Activated CD8-positive, alpha-beta memory T cell treated with anti-CD3 and anti-CD28 coated beads, Interleukin-2, amount 10 ng/mL, durations not matched to agents 7 days and 5 days (primary cell): ENCODE measurements at places on chromosomes 6 and 20. TPM values are rescaled to one million over a fixed set of nuclear protein-coding genes. Genes with fewer than 3 reads are reported as not detected.

The CTSZ gene
- total RNA-seq, result 39.6 TPM

The SNAP25 gene
- total RNA-seq, result not detected

The SLC52A3 gene
- total RNA-seq, result not detected

The SIM1 gene
- 0.07 TPM for total RNA-seq

The FAM209B gene
- total RNA-seq, result 1.7 TPM

DNA sequence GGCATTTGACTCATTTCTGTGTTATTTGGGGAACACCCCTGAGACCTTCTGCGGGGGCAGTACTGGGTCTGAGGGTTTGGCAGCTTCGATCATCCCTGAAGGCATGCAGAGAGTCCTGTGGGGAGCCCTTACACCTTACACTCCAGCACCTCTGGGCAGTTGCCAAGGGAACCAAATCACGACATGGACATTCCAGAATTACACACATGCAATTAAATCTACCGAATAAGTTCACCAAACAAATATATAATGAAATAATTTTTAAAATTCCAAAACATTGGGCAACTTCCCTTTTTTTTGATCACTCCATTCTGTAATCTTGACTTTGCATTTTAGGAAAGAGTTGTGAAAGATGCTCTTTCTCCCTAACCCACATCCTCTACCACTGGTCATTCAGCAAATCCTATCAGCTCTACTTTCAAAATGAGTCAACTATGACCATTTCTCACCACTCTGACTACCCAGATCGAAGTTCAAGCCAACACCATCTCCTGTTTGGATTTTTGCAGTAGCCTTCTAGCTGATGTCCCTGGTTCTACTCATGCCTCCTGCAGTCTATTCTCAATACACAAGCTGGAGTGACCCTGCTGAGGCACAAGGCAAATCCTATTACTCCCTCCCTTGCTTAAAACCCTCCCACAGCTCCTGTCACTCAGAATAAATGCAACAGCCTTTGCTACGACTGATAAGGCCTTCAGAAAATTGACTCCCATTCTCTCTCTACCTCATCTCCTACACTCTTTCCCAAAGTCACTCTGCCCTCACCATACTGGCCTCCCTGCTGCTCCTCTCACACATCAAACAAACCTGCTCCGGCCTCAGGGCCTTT, 533.3 kb downstream of the HACE1 start:
- H3K36me3 ChIP-seq, result no peaks in the 10 kb centered on the region
- no peak overlapping the region for H3K27ac ChIP-seq
- no peak for DNase-seq
- no peak overlapping the region for H3K4me3 ChIP-seq
- no peaks in the 10 kb centered on the region for H3K4me1 ChIP-seq

GRCh38 chr6:45044510-45045252, 283.4 kb upstream of the RUNX2 start:
- no peak overlapping the region for H3K27ac ChIP-seq
- H3K36me3 ChIP-seq, result peaks cover 7% of the 10 kb centered on the region
- DNase-seq, result no peak

DNA sequence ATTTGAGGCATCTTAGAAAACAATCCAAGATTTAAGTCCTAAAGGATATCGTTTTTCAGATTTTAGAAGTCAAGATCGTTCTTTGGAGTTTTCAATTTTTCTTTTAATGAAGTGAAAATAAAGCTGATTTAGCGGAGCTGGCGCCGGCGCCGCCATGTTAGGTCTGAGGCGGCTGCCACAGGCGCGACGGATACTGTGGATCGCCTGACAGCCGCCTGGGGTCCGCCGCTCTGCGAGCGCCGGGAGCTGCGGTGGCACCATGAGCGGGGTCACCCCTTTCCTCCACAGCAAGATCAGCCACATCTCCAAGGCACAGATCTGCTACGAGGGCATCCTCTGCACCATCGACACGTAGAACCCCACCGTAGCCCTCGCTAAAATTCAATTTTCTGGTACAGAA, 247.2 kb downstream of the GJA1 start:
- H3K4me1 ChIP-seq, result no peaks in the 10 kb centered on the region
- no peak for DNase-seq
- H3K36me3 ChIP-seq, result no peaks in the 10 kb centered on the region
- H3K4me3 ChIP-seq, result no peak overlapping the region
- H3K27ac ChIP-seq, result no peak overlapping the region

GRCh38 chr6:44659726-44660125, 272.2 kb downstream of the CDC5L start:
- no peak overlapping the region for H3K4me3 ChIP-seq
- peaks cover 14% of the 10 kb centered on the region for H3K4me1 ChIP-seq
- no peak overlapping the region for H3K27ac ChIP-seq
- DNase-seq, result no peak
- H3K27me3 ChIP-seq, result no peaks in the 10 kb centered on the region

- no peaks in the 10 kb centered on the region for H3K36me3 ChIP-seq
- no peaks in the 10 kb centered on the region for H3K4me1 ChIP-seq
- H3K27ac ChIP-seq, result no peak overlapping the region
- no peaks in the 10 kb centered on the region for H3K27me3 ChIP-seq
These were observed 193.2 kb downstream of the ARHGAP18 start for GRCh38 chr6:129516787-129517186.

- peaks cover 2% of the 10 kb centered on the region for H3K27me3 ChIP-seq
- H3K36me3 ChIP-seq, result no peaks in the 10 kb centered on the region
- H3K4me1 ChIP-seq, result peaks cover 4% of the 10 kb centered on the region
- DNase-seq, result no peak
These were observed 37.9 kb downstream of the MGME1 start for GRCh38 chr20:18006684-18007083.
